ENCODE measurements at places on chromosomes 1 and 21. TPM values are rescaled to one million over a fixed set of nuclear protein-coding genes. Genes with fewer than 3 reads are reported as not detected.
A peak's percentile ranks its signal among the peaks of the same experiment; 100 is the strongest.

DNA sequence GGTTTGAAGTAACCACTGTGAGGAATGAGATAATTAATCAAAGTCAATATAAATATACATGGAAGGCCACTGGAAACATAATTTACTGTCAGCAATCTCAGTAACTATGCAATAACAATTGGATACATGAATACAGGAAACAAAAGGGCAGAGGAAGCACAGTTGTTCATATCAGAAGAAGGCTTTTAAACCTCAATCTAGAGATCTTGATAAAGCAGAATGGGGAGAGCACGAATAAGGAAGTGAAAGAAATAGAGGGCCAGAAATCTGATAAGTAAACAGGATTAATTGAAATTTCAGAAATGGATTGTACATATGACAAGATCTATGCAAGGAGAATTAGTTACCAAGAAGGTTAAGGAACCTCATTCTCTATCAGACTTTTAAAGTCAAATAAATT lies 93.0 kb downstream of the EVI5 start:
- DNase-seq = no peak

DNA sequence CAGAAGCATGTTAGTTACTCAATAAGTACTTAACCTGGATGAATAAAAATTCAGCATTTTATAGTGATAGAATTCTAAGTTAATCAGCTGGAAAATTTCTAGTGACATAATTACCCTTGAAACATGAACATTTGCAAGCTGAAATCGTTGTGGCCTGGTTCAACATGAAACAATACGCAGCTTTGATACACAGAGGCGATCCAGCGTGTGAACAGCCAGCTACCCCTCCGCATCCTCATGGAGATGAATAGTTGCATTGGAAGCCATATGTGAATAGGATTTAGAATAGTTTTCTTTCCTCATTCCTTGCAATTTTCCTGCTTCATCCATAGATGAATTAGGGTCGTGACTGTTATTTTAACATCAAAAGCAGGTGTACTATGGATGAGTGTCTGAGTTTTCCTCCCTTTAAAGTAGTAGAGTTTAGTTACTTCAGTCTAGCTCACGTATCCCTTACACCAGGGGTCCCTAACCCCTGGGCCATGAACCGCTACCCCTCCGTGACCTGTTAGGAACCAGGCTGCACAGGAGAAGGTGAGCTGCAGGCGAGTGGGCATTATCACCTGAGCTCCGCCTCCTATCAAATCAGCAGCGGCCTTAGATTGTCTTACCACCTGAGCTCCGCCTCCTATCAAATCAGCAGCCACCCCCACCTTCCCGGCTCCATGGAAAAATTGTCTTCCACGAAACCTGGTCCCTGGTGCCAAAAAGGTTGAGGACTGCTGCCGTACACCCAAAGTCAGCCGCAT lies 6.2 kb upstream of the TARBP1 start:
- DNase-seq = no peak

- DNase-seq = no peak
These were observed 19.9 kb downstream of the KCNQ4 start for GRCh38 chr1:40803447-40803846.

- DNase-seq = no peak
These were observed 2.5 kb downstream of the PRKACB start for GRCh38 chr1:84146411-84147032.

DNA sequence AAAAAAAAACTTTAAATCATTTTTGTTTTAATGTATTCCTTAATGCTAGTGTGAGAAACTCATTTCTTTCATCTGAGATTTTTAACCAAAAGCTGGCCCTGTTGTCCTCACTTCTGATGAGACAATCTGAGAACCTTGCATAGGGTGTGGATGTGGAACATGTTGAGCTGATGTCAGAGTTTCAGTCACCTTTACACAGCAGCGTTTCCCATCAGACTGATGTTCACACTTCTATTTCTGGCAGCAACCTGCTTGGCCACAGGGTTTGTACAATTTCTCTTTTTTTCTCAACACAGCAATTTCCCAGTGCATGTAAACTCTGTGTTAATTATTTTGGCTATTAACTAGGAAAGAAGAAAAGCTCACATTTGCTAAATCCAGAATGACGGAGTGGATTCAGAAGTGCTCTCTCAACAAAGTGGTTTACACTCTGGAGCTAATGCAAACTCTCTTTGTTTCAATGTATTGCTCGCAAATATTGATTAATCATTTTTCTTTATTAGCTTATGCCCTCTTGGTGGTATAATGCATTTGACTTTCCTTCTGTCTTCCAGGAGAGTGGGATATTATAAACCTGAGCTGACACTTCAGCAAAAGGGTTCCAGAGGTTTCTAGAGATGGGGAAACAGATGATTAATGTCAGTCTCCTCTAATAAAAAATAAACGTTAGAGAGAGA lies 70.5 kb upstream of the HSPA13 start:
- DNase-seq = no peak

DNA sequence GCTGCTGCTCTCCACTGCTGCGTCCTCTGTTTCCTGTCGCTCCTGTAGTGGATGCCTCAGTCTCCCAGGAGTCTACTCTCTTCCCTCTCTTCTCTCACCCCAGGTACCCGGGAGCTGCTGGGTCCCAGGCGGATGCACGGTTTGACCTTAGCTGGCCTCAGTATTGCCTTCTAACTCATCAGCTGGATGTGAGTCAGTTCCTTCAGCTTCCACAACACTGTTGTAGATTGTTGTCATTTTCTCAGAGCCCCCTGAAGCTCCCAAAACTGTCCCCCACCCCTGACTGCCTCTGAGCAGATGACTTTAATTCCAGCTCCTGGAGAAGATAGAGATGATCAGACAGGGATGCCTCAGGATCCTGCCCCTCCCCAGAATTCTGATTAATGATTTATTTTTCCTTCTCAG lies 7.2 kb downstream of the CNIH3 start:
- no peak for DNase-seq

GRCh38 chr1:174451408-174451807 lies 3.6 kb downstream of the GPR52 start:
- DNase-seq = no peak

DNA sequence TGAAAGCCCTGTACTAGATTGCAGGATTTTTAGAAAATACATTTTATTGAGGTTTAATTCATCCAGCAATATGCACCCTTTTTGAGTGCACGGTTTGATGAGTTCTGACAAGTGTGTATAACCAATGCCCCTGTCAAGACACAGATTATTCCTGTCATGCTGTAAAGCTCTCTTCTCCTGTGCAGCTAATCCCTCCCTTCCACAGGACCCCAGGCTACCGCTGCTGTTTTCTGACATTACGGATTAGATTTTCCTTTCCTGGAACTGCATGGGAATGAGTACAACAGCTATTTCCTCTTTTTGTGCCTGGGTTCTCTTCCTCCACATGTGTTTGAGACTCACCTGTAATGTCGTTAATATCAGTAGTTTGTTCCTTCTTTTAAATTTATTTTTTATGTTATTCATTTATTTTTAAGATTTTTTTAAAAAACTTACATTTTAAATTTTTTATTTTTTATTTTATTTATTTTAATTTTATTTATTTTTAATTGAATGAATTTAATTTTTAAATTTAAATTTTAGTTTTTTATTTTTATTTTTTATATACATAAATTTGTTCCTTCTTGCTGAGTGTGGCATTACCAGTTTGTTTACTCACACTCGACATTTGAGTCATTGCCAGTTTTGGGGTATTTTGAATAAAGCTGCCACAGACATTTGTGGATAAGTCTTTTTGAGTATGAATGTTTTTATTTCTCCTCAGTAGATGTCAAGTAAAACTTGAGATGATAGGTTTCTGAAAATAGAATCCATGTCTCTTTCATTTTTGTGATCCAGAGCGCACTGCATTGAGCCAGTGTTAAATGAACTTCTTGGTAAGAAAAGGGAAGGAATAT lies 79.0 kb upstream of the B3GALT5 start:
- no peak for DNase-seq

- no peak for DNase-seq
These were observed 16.2 kb downstream of the KRTAP10-1 start for GRCh38 chr21:44523567-44524413.

DNA sequence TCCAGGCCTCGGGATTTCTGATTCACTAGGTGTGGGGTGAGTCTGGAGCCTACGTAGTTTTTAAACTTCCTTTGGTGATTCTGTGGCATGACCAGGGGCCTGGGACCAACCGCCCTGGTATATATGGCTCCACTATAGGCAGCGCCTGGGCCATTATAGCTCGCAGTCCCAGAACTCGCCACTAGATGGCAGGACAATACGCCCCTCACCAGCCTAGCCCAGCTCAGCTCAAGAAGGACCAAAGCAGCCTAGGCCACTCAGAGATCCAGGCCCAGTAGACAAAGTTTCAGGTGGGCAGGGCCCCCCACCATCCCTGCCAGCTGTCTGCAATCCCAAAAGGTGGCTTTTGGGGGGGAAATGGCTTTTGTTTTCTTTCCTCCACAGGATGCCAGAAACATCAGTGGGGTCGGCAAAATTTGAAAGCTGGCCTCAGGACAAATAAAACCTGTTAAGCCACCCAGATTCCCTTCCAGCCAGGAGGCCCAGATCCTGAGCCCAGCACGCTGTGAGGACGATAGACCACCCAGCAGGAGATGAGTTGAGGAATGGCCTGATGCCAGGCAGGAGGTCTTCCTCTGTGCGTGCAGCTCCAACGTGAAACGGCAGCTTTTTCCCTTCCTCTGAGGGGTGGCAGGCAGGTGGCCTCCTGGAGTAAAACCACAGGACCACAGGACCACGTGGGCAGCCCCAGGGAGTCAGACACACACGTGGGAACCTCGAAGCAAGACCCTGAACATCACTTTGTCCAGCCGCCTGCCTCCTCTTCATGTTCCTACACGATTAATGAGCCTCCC lies 24.8 kb upstream of the TMEM51 start:
- DNase-seq = peak; percentile 55

DNA sequence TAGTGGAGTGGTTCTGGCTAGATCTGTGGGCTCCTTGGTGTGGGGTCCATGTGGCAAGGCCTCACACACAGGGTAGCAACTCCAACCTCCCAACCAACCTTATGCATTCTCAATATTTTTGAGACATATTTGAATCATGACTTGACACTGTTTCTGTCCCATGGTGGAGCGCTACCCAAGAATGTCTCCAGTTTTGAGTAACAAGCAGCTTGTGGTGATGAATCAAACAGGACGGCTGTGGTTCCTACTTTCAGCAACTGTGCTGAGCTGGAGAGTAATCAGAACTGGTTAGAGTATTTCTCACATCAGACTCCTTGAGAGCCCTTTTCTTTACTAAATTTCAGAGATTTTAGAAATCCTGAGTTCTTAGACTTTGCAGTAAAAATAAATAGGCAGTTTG lies 3.1 kb downstream of the LCE3D start:
- DNase-seq = no peak

DNA sequence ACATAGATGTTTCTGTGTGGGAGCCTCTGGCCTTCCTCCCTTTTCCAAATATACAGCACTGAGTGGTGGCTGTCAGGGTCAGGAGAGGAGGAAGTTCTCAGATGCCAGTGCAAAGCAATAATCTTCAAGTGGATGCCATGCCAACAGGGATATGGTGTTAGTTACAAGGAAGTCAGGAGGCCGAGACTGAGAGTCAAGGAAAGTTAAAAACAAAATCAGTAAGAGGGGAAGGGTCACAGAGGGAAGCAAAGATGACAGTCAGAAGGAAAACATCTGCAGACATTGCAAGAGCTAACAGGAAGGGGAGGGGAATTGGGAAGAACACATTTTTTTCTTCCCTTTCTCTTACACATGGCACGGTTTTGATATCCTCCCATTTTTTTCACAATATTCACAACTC lies 691.4 kb downstream of the ADGRL2 start:
- no peak for DNase-seq

DNA sequence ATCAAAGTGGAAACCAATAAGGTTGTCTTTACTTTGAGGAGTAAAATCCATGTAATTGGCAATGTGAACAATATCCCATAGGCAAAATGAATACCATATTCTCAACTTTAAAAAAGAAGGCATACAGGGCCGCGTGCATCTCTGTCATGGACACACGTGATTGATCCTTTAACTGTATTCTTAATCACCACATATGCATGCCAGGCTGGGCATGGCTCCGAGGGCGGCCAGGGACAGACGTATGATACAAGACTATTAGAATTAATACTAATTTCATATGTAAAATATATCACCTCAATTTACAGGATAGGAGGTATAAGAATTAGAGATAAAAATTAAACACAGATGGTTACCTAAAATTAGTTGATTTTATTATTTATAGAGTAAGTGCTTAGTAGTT lies 11.2 kb downstream of the RGS21 start:
- DNase-seq = no peak

GRCh38 chr1:102178480-102178879 lies 181.8 kb upstream of the OLFM3 start:
- no peak for DNase-seq

DNA sequence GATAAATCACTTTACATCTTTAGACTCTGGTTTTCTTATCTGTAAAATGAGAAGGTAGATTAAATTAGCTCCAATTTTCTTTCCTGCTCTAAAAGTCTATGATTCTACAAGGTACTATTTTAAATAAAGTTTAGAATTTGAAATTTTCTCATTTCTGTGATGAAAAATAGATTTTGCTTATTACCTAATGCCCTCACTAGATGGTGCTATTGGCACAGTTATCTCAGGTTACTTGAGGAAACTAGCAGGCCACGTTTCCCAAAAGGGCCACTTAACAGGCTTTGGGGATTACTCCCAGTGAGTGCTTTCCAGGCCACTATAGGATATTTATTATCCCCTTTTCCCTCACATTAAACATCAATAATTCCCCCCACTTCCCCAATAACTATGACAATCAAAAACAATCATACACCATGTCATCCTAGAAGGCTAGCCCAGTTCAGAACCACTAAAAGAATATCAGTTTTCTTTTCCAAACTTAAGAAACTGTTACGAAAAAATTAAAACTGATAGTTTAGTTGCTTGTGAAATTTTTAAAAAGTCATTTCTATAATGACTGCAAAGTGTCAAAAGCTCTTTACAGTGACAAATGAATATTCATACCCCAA lies 30.6 kb downstream of the OMA1 start:
- no peak for DNase-seq

DNA sequence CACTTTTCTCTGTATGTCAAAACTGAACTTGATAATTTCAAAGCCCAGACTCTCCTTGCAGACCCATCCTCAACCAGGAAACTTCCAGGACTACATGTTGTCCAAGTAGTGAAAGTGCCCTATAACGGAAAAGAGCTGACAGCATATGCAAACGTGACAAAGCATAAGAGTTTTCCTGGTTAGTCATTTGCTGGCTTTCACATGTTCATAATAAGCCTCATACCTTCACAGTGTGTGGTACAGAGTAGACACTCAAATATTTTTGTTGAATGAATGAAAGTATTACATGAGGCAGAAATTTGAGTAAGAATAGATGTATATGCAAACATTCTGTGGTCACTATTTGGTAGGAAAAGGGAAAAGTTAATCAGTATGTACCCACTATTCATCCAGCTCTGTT lies 473.3 kb downstream of the MRPL39 start:
- no peak for DNase-seq

PLPPR5 gene
- 3.5 TPM for polyA plus RNA-seq

PEX14 gene
- 22.9 TPM for polyA plus RNA-seq

OR6K3 gene
- polyA plus RNA-seq = 0.10 TPM

SYPL2 gene
- polyA plus RNA-seq = 0.15 TPM

RHD gene
- 2.0 TPM for polyA plus RNA-seq

CHAF1B gene
- polyA plus RNA-seq = 10.1 TPM

TMPRSS15 gene
- polyA plus RNA-seq = not detected

HUNK gene
- polyA plus RNA-seq = 7.4 TPM
